ENCODE measurements at places on chromosomes 3 and 15. TPM values are rescaled to one million over a fixed set of nuclear protein-coding genes. Genes with fewer than 3 reads are reported as not detected.

Gene STRIT1
- not detected for total RNA-seq

Gene CCDC191
- 1.4 TPM for total RNA-seq

Gene TM4SF4
- total RNA-seq = 42.5 TPM

Gene EPHA3
- total RNA-seq = not detected

Gene CCDC39
- total RNA-seq = not detected
